ENCODE measurements at places on chromosomes 11 and 22. TPM values are rescaled to one million over a fixed set of nuclear protein-coding genes. Genes with fewer than 3 reads are reported as not detected.

The ARHGAP20 gene
- total RNA-seq: not detected

The C11orf65 gene
- total RNA-seq: 3.4 TPM

The DCHS1 gene
- total RNA-seq: 0.53 TPM

The CECR2 gene
- total RNA-seq: 0.53 TPM

DNA sequence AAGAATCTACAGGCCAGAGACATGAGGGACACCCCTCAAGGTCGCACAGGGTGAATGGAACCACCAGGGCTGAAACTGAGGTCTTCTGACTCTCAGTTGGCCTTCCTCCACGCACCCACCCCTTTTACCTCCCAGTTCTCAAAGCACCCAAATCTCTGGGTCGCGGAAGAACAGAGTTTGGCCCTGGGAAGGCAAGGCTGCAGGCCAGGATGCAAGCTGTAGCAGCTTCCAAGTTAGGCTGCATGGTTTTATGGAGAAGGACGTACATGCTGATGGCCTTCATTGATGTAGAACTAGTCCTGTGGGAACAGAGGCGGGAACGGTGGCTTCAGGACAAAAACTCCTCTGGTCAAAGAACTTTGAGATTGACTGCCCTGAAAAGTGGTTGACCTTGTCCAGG, 143.5 kb upstream of the B3GAT1 start:
- DNase-seq: no peak

GRCh38 chr11:70834984-70835560, 417.3 kb downstream of the SHANK2 start:
- DNase-seq: no peak

DNA sequence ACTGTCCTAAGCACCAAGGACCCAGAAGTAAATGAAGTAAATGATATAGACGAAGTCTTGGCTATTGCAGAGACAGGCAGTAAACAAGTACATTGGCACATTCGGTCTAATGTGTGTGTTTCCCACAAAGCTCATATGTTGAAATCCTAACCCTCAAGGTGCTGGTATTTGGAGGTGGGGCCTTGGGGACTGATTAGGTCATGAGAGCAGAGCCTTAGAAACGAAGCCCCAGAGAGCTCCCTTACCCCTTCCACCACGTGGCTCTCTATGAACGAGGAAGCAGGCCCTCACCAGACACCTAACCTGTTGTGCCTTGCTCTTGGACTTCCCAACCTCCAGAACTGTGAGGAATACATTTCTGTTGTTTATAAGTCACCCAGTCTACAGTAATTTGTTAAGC, 14.9 kb downstream of the CLMP start:
- no peak for DNase-seq

GRCh38 chr11:128026596-128026995, 560.8 kb downstream of the ETS1 start:
- DNase-seq: no peak

- no peak for DNase-seq
Measured at GRCh38 chr11:18526130-18526520, 617 bp downstream of the TSG101 start.

DNA sequence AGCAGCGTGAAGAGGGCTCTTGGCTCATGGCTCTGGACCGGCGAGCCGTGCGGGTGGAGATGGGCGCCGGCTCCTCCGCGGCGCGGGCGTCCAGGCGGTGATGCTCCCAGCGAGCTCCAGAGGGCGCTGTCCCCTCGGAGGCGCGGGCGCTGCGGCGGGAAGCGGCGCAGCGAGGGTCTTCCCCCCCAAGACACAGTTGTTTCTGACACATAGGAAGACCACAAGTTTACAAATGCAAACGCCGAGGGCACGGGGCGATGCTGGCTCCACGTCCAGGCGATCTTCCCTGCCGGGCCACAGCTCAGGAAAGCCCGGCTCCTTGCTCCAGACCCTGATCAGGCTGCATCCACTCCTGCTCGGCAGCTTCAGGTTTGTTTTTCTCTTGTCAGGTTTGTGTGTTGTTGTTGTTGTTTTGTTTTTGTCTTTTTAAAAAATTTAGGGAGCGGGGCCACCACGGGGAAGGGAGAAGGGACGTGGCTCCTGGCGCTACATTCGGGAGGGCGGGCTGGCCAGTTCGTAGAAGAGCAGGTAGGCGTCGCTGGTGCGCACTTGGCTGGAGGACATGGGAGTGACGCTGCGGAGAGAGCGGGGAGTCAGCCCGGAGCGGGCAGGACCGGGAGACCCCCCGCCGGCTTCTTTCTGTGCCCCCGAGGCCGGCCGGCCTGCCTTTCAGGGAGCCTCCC, 10.0 kb upstream of the MFRP start:
- DNase-seq: peak; percentile 66

DNA sequence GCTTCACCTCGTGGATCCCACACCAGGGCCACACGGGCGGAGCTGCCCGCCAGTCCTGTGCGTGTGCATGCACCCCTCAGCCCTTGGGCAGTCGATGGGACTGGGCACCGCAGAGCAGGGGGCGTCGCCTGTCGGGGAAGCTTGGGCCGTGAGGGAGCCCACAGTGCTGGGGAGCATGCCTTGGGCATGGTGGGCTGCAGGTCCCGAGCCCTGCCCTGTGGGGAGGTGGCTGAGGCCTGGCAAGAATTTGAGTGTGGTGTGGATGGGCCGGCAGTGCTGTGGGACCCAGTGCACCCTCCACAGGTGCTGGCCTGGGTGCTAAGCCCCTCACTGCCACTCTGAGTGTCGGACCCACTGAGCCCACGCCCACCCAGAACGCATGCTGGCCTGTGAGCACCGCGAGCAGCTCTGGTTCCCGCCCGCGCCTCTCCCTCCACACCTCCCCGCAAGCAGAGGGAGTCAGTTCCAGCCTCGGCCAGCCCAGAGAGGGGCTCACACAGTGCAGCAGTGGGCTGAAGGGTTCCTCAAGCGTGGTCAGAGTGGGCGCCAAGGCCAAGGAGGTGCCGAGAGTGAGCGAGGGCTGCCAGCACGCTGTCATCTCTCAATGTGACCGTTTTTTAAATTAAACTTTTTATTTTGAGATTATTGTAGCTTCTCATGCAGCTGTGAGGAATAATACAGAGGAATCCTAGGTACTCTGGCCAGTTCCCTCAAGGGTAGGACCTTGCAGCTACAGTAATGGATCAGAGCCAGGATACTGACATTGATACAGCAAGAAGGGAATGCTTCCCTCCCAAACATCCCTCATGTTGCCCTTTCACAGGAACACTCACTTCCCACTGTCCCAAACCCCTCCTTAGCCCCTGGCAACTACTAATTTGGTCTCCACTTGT, 127.7 kb downstream of the CRYBB2 start:
- no peak for DNase-seq

- DNase-seq: no peak
Measured at GRCh38 chr11:131851964-131852755, 481.7 kb downstream of the NTM start.

DNA sequence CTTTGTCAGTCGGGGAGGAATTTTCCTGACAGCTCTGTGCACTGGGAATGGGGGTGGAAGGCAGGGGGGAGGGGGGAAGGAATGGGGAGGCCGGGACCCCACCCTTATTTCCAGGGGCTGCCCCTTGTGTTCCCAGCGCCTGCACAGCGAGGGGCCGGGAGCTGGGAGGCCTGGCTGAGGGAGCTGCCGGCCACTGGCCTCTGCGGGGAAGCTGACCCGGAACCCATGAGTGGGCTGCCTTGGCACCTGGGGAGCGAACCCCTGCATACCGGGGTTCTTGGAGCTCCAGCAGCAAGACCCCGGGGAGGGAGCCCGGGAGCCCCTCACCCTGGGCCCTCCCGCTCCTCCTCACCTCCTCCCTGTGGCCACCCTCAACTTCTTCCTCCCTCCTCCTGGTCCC, 3.5 kb downstream of the H19 start:
- DNase-seq: no peak

DNA sequence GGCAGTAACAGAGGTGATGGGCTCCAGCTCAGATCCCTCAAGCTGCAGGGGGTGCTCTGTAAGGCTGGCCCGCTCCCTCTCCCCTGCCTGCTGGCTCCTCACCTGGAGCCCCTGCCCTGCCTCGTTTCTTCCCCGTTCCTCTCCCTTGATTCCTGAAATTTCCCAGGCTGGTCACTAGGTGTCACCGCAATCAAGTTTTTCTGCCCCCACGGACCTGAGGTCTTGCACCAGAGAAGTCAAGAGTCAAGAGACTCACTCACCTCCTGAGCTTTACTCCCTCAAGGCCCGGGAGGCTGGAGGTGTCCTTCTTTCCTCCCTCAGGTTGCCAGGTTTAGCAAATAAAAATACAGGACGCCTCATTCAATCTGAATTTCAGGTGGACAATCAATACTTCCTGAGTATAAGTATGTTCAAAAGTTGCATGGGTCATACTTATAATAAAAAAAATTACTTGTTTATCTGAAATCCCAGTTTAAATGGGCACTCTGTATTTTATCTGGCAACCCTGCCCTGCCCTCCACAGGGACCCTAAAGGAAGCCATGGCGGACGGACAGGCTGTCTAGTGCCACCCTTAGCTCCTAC, 69.2 kb downstream of the SCUBE1 start:
- peak; percentile 55 for DNase-seq

DNA sequence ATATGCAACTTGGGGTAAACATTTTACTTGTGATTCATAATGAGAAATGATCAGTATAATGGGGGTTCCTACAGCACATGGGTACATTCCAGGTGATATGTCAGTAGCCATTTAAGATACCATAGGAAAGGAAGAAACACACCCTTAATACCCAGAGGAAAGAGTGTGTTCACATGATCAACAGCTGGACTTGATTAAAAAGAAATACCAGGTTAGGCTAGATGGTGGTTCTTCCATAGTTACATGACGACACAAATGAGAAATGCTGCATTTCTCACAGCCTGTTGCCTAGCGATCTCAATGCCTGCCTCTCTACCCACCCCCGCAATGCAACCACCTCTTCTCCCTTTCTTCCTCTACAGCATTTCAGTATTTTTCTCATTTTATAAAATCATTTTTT, 96.8 kb downstream of the TTC28 start:
- no peak for DNase-seq

- no peak for DNase-seq
Measured at GRCh38 chr11:103486604-103487003, 377.4 kb downstream of the DYNC2H1 start.

GRCh38 chr22:20946080-20946986, 20.7 kb upstream of the AIFM3 start:
- DNase-seq: no peak

- DNase-seq: no peak
Measured at GRCh38 chr11:85725510-85726258, 39.7 kb upstream of the CCDC89 start.

DNA sequence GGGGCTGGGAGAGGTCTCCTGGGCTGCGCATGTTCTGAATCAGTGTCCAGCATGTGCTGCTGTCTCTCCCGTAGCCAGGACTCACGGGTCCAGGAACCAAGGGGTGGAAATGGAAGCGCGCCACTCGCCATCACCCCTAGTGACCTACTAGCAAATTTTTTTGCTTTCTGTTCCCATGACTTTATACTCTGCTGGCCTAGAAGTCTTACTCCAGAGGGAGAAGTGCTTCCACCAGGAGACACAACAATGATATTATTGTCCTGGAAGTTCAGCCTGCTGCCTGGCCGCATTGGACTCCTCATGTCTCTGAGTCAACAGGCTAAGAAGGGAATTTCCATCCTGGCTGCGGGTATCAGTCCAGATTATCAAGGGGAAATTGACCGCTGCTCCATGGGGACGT, 729.7 kb downstream of the BRD1 start:
- no peak for DNase-seq

DNA sequence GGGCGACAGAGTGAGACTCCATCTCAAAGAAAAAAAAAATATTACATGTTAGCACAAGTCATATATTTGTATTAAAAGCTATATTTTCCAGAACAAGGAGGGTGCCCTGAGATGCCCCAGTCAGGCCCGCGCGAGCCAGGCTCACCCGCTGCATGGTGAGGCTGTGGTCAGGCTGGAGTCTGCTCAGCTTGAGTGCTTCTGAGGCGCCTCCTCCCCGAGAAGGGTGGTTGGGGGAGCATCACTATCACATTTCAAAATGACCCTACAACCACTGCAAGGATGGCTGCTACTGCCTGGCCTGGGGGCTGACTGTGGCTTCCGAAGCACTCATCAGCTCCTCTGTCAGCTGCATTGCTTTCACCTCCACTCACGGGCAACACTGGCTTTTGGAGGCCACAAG, 77.1 kb downstream of the SCUBE1 start:
- DNase-seq: no peak

DNA sequence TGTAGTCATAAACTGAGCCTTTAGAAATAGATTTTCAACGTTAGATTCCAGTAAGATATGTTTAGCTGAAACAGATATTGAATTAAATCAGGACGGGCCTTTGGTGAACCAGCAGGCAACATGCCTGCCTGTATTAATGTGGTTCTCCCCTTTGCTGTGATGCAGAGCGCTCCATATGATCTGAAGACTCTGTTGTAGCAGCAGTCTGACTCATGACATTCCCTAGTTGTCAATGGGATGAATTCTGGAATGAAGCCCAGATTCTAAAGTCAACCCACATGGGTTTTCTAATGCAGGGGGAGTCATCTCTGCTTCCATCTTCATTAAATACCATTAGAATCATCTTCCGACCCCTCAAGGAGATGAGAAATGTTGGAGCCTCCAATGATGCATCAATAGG, 864.5 kb downstream of the NTM start:
- DNase-seq: no peak

DNA sequence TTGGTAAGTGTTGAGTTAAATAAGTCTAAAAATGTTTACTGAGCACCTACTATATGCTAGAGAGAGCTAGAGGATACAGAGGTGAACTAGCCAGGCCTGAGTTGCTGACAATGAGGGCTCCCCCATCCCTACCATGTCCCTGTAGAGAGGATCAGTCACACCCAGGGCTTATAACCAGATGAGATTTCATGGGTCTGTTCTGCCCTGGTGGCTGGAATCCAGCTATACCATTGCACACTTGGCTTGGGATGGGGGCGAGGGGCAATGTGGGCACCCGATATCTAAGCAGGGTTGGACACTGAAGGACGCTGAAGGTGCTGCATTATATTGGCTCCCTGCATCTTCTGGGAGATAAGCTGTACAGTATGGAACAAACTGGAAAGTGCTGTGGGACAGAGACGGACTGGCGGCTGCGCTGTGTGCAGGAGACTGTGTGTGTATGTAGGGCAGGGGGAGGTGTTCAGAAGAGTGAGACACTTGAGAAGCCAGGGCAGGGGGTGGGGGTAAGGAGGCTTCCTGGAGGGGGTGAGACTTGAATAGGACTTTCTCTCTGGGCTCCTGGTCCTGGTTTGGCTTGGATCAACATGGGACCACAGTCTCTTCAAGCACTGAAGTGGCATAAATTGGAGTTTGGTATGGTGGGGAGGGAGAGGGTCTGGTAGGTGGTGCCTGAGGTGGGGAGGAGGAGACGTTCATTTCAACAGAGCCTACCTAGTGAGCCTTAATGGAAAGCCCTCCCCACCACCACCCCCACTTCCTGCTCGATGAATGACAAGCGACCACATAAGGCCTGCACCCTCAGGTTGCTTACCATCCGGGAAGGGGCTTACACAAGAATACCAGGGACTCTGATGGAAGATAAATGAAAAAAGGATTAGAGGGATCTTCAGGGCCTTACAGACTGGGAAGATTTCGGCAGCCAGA, 1.8 kb downstream of the CD82 start:
- no peak for DNase-seq

GRCh38 chr11:66119348-66120133, 49.5 kb downstream of the PACS1 start:
- DNase-seq: no peak

GRCh38 chr22:44353041-44353440, 40.3 kb upstream of the SHISAL1 start:
- DNase-seq: no peak

- DNase-seq: no peak
Measured at GRCh38 chr11:97201743-97202612, 812.2 kb downstream of the JRKL start.

Measured in OCI-LY7 (cell line).